ENCODE measurements at places on chromosomes 2 and 18.

- no peak for DNase-seq
Observed at GRCh38 chr2:6704077-6704476, 161.6 kb downstream of the CMPK2 start.

DNA sequence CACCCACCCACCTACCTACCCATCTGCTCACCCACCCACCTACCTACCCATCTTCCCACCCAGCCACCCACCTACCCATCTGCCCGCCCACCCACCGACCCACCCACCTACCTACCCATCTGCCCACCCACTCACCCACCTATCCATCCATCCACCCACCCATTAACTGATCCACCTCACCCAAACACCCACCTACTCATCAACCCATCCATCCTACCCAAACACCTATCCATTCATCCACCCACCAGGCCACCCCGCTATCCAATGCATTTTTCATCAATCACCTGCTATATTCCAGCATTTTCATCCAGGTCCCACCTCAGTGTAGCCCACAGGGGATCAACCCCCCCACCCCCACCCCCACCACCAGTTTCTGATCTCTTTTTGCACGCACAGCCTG lies 121.8 kb downstream of the GLI2 start:
- DNase-seq, result no peak

- no peak for DNase-seq
Observed at GRCh38 chr2:65944213-65944612, 490.7 kb upstream of the MEIS1 start.

DNA sequence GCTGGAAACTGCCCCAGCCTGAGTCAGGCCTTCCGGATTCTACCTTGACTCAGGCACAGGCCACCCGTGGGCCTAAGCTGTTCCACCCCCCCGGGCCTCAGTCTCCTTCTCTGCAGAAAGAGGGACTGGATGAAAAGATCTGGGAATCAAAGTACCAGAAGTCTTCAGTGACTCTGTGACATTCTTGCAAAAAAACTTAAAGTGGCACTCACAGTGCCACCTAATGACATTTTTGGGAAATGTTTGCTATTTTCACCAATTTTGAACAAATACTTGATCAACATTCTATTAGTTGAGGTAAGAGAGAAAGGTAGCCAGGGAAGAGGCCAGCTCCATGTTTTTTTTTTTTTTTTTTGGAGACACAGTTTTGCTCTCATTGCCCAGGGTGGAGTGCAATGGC lies 48.3 kb upstream of the ACAA2 start:
- DNase-seq, result no peak

Measured in epithelial cell of proximal tubule (primary cell).